ENCODE measurements at places on chromosomes 16 and 17.

DNA sequence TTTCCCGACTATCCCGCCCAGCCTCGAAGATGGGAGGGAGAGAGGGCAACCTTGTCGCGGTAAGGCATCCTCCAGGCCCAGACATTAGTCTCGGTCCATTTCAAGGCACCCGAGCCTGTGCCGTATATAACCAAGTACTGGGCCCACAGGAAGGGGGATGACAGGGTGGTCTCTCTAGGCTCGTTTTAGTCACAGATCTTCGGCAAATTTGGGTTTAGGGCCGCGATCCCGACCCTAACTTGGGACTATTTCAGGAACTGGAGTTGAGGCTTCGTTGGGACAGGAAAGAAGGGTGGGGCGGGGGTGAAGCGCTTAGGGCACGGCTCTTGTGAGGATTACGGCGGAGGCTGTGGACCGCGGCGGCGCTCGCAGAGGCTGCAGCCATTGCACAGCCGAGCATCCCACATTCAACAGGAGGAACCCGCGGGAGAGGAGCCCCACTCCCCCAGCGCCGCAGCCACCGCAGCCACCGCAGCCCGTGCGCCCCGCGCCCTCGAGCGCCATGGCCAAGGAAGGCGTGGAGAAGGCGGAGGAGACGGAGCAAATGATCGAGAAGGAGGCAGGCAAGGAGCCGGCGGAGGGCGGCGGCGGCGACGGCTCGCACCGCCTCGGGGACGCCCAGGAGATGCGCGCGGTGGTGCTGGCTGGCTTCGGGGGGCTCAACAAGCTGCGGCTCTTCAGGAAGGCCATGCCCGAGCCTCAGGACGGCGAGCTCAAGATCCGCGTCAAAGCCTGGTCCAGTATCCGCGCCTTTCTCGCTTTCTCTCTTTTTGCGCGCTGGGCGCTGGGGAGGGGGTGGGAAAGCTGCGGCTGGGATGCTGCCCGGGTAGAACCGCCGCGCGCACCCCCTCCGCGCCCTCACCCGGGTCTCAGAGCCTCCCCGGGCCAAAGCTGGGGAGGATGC lies at the start of gene VAT1L:
Gene VAT1L, plus strand, starts transcription at position 384 of the 904 bp plus-strand sequence. Its CDS starts 119 bp downstream, at position 503.
- DNase-seq = no peak

GRCh38 chr16:77961814-77962213 lies 60.5 kb upstream of the CLEC3A start:
- DNase-seq = no peak

GRCh38 chr17:82086941-82087906 lies 10.8 kb downstream of the FASN start:
- DNase-seq = no peak

- DNase-seq = no peak
Measured at GRCh38 chr16:60640038-60640437, 1396.2 kb downstream of the CDH8 start.

DNA sequence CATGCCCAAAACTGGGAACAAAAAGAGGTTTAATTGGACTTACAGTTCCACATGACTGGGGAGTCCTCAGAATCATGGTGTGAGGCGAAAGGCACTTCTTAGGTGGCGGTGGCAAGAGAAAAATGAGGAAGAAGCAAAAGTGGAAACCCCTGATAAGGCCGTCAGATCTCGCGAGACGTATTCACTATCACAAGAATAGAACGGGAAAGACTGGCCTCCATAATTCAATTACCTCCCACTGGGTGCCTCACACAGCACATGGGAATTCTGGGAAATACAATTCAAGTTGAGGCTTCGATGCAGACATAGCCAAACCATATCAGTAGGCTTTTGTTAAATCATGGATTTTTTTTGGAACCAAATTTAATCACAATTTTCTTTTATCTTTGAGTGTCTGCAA lies 24.4 kb downstream of the RBL2 start:
- DNase-seq = no peak

DNA sequence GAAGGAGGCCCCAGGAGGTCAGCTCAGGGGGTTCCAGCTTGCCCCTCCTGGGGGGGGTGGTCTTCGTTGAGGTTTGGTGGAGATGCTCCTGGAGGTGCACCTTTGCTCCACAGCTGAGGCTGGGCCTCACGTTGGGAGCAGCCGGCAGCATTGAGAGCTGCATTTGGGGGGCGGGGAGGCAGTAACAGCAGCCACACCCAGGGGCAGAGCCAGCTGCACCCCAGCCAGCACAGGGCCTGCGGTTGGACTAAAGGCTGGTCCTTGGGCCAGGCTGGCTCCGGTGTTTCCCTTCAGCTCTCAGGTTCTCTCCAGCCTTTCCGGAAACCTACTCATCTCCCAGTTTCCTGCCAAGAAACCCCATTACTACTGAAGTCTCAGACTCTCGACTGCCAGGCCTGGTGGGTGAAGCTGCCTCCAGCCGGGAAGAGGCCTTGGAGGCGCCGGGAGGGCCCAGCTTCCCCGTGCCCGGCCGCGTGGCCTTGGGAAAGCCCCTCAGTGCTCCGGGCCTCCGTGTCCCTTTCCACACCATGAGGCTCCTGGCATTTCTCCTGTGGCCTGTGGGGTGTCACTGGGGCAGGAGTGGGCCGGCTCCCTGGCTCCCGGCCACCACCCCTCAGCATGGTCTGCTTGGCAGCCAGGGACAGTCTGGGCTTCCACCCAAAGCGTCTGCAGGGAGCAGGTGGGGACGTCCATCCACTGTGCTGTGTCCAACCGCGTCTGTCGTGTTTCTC lies 14.0 kb upstream of the BAIAP2 start:
- no peak for DNase-seq

DNA sequence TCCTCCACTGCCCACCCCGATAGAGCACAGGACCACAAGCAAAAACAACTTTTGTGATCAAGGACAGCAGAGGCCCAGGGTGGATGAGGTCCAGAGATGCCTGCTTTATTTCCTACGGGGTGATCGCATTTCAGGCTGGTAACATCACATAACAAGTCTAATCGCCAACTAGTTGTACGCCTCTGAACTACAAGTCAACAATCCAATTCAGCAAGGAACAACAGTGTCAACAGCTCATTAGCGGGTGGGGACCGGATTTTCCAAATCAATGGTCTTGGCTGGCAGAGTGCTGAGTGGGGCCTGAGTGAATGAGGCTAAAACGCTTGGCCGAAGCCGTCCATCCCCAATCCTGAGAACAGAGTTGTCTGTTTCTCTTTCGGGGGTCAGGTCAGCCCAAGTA lies 17.1 kb downstream of the MRM3 start:
- DNase-seq = no peak

All from CD14-positive monocyte (primary cell).